ENCODE measurements at places on chromosomes 16 and 17.
A peak's percentile ranks its signal among the peaks of the same experiment; 100 is the strongest.

DNA sequence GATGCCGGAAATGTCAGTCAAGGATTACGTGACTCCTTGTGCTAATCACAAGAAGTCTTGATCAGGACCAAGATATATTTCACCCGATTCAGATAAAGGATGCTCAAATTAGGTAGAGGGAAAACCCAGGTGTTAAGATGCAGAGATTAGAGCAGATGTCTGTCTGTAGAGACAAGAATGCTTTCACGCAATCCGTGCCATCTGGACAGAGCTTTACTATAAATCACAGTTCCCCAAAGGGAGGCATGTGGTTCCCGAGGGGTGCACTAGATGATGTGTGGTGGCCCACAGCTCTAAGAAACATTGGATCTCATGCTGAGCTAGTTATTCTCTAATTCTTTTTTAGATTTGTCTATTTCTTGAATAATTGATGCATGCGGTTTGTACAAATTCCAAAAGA lies 9.8 kb upstream of the MAP3K14 start:
- DNase-seq: no peak

DNA sequence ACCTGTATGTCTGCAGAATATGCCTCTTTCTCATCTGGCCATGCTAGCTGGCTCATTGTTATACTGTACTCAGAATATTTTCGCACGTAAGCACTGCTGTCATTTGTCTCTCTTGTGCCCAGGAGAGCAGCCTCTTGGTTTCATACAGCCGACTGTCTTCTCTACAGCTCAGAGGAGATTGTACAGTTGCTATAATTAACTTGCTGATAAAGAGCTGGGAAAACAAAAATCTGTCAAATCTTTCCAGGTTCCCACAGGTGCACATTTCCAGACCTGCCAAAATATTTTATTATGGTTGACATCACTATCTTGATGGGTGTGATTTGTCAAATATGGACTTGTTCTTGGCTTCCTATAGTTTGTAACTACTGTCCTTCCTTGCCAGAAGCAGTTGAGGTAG lies 122.7 kb downstream of the FTO start:
- DNase-seq: no peak

GRCh38 chr17:36641877-36642845 lies 40.8 kb downstream of the MRM1 start:
- DNase-seq: no peak

DNA sequence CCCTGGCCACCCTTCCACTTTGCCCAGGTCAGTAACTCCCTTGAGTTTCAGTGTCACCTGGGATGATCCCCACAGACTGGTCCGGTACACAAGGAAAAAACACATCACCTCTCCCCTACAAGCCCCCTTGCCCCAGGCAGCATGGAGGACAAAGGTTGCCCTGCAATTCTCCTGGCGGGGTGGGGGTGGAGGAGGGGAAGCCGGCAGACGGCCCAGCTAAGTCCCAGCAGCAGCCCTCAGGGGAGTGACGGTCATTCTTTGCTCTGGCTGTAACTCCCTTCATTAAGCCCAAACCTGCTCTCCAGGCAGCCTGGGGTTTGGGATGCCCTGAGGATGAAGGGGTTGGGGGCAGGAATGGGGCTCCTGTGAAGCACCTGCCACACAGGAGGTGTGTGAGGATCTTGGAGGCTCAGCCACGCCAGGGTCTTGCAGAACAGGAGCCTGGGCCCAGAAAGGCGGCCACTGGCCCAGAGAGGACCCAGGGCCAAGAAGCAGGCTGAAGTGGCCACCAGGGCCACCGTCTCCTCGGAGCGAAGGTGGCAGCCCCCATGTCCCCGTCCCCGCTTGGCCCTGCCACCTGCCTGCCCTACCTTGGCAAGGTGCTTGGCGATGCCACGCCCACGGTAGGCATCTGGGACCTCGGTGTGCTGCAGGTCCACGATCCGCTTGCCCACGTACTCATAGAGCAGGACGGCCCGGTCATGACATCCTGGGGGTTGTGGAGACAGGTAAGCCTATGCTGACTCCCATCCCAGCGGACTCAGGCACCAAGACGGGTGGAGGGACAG lies 9.5 kb downstream of the NATD1 start:
- no peak for DNase-seq

GRCh38 chr17:63634816-63635215 lies 12.6 kb downstream of the MAP3K3 start:
- no peak for DNase-seq

GRCh38 chr17:29376667-29377270 lies 13.4 kb upstream of the TAOK1 start:
- peak; percentile 86 for DNase-seq

DNA sequence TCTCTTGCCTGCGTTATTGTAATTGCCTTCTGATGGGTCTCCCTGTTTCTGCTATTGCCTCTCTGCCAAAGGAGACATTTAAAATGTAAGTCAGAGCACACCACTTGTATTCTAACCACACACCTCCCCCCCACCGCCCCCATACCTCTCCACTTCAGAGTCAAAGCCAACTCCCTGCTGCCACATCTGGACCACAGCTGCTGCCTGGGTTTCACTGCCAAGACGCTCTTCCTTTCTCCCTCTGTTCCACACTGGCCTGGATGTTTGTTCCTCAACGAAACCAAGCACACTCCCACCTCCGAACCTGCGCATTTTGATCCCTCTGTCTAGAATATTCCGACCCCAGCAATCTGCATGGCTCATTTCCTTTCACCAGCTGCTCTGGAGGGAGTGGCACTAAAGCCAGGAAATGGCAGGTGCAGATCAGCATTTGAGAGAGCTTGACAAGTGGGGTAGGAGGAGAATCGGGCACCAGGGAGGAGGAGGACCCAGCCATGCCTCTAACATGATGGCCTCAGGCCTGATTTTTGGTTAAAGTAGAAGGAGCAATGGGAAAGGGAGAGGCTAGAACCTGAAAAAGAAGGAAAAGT lies 92.4 kb upstream of the HS3ST2 start:
- DNase-seq: no peak

- DNase-seq: no peak
These were observed 1.6 kb upstream of the EDC4 start for GRCh38 chr16:67871256-67871655.

GRCh38 chr16:979859-980594 lies 1.5 kb upstream of the SOX8 start:
- DNase-seq: no peak

DNA sequence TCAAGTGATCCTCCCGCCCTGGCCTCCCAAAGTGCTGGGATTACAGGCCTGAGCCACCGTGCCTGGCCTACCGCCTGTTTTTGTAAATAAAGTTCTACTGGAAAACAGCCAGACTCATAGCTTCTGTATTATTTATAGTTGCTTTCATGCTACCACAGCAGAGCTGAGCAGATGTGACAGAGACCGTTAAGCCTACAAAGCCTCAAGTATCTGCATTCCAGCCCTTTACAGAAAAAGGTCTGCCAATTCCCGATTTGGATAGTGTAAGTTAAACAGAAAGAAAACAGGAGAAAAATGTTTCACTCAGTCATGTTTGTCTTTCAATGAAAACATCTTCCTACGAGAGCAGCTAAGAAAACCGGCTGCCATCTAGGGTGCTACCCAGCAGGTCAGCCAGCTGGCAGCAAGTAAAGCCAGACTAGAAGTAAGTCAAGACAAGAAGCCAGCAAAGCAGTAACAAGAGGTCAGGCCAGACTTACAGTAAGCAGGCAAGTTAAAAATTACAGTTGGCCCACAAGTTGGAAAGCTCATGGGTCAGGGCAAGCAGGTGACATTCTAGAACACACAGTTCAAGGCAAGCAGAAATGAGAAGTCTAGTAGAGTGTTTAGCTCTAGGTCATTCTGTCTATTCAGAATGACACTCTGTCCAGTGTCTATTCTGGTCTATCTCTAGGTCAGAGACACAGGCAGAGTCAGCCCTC lies 17.7 kb downstream of the NCBP3 start:
- DNase-seq: peak; percentile 62

All from fibroblast of lung (primary cell).